Stimulated activated naive CD8-positive, alpha-beta T cell treated with anti-CD3 and anti-CD28 coated beads, Interleukin-15, amount 100 ng/mL, for 72 hours (primary cell): ENCODE measurements at places on chromosomes 1 and 21.

- peak; percentile 78 for DNase-seq
Observed at GRCh38 chr1:212566522-212567479, 41.8 kb upstream of the ATF3 start.

- peak; percentile 44 for DNase-seq
Observed at GRCh38 chr1:179079113-179079761, 2.6 kb upstream of the TOR3A start.

DNA sequence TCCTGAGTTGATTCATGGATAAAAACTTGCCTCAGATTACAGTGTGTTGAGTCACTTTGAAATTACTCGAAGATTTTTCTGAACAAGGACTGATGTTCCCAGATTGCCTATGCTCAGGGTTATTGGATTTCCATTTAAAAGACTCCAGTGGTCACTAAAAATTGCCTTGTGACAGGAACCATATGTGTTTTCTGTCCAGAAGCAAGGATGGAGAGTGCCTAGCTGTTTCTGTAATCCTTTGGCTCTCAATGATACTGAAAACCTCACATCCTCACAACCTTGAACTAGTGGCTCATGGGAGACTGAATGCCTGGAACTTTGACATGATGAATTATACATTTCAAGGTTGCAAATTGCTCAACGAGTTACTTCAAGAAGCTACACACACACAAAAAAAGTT lies 1271.8 kb downstream of the BRINP3 start:
- DNase-seq = no peak

- no peak for DNase-seq
Observed at GRCh38 chr1:176379626-176380339, 83.2 kb upstream of the PAPPA2 start.

GRCh38 chr1:79592707-79593106 lies 586.2 kb upstream of the ADGRL4 start:
- no peak for DNase-seq

DNA sequence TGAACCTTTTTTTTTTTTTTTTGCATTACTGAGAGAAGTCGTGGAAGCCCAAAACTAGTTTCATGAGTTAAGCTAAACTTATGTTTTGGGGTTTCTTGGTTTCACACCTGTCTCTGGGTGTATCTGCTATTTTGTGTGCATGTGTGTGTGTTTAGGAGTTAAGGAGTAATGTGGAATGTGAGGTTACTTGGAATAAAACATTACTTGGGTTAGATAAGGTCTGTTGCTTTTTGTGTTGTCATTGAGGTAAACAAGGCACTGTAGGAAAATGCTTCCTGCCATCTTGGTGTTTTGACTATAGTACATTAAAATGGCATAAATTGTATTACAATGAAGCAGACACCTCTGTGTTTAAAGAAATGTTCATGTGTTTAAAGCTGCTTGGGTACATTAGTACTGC lies 2.9 kb downstream of the TENT5C start:
- no peak for DNase-seq

DNA sequence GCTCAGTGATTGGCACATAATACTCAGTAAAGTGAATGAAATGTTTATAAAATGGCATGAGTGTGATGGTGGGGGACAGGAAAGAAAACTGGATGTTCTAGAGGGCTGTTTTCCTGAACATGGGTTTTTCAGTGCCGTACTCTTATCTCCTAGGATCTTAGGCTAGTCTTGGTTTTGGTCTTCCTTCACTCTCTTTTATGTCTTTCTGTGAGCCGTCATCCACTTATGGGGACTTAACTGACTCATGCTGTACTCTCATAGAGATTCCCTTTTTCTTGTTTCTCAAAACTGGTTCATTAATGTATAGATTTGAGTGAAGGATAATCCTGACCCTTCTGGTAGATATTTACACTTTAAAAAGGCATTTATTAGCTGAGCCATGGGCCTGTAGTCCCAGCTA lies 16.6 kb downstream of the AGO3 start:
- no peak for DNase-seq

DNA sequence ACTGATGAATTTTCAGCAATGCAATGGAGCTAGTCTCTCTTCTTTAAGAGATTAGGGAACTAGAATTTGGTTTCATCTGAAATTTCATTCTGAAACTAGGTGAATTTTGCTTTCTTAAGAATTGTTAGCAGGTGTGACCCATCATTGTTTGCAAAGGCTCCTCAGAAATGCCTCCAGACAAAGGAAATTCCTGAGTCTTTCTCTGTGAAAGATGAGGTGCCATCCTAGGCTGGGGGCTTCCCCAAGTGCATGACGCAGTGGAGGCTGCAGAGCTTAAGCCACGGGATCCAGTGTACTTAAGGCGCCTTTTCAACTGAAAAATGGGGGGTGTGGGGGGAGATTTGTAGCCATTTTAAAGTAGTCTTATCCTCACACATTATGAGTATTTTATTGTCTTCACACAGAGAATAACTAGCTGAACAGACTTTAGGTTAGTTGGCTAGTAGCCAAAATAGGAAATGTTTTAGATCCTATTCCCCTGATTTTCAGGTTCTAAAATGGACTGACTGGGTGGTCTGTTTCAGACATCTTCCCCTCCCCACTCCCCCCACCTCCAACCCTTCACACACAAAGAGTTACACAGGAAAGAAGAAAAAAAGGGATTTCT lies 202.0 kb downstream of the NFIA start:
- DNase-seq = no peak

- no peak for DNase-seq
Observed at GRCh38 chr1:169610108-169610507, 19.8 kb downstream of the SELP start.

DNA sequence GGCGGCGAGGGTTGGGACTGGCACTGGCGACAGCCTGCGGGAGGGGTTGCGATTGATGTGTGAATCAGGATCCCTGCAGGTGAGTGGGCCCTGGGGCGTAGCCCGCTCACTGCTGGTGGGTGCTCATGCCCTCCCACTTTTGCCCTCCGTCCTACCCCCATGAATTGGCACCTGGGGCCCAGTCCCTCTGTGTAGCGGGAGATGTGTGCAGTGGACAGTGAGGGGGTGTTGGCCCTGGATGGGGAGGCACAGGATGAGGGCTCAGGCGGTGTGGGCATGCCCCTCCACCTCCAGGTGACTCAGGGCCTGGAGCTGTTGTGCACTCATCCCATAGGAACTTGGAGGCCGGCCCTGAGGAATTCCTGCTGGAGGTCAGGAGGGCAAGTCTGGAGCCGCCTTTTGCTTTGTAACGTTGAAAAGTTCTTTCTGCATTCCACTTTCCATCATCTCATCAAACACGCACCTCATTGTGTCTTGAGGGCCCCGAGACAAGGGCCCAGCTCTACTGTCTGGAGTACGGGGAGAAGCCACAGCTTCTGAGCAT lies 3.0 kb downstream of the PEAR1 start:
- DNase-seq = no peak

DNA sequence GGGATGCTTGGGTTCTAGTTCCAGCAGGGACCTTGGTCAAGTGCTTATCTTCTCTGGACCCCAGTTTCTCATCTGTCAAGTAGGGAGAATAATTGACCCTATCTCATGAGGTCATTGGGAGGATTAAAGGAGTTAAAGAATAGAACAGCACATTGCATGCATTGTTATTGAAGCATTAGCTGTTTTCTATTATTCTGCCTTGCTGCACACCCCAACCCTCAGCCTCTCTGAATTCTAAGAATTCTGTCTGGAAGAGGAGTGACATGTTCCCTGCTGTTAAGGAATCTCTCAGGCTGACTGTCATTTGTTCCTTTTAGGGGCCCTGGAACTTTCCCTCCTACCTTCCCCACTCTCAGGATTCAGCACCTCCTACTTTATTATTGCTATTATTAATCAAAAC lies 73.9 kb downstream of the NENF start:
- no peak for DNase-seq

DNA sequence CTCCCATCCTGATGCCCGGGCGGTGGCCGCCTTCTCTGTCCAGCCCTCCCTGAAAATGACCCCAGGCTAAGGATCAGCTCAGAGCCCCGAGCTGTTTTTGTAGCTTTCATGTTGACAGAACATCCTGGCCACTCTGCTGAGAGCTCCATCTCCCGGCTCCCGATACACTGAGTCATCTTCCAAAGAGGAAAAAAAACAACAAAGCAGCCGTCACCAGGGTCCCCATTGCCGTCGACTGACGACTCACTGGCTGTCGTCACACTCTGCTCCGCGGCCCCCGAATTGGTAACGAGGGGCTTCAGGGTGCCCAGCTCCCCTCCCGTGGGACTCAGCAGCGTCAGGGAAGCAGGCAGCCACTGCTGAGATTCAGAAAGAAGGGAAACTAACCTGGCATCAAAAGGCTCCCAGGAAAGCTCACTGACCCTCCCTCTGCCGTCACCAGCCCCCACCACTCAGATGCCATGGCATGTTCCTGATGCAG lies 67.2 kb downstream of the CD46 start:
- no peak for DNase-seq

GRCh38 chr1:109668123-109668775 lies 392 bp downstream of the GSTM2 start:
- no peak for DNase-seq

DNA sequence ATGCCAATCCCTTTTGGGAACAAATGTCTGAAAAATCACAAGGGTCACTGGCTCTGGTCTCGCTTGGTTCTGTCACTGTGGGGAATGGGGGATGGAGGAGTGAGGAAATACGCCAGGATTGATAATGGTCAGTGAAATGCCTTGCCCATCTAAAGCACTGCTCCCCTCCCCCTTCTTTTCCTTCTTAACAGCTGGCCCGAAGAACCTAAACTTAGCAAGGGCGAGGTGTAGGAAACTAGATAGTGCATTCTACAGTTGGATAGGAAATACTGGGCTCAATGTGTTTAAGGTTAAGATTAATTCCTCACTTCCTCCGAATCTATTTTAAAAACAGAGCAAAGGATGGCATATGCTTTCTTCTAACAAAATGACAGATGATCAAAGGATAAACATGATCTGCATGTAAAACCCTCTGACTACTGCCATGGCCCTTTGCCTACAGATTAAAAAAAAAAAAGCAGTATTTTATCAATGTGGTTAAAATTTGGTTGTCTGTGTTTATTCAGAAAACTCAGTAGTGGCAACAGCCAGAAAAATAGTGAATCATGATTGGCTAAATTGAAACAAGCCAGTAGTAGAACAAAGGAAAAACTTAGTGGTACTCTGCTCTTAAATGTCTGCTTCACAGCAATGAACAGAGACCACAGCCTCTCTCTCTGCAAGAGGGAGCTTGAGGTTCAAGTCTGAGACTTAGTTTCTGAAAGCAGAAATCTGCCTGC lies 86.1 kb upstream of the VAV3 start:
- DNase-seq = no peak

- no peak for DNase-seq
Observed at GRCh38 chr1:226047495-226047894, 15.0 kb upstream of the H3-3A start.

DNA sequence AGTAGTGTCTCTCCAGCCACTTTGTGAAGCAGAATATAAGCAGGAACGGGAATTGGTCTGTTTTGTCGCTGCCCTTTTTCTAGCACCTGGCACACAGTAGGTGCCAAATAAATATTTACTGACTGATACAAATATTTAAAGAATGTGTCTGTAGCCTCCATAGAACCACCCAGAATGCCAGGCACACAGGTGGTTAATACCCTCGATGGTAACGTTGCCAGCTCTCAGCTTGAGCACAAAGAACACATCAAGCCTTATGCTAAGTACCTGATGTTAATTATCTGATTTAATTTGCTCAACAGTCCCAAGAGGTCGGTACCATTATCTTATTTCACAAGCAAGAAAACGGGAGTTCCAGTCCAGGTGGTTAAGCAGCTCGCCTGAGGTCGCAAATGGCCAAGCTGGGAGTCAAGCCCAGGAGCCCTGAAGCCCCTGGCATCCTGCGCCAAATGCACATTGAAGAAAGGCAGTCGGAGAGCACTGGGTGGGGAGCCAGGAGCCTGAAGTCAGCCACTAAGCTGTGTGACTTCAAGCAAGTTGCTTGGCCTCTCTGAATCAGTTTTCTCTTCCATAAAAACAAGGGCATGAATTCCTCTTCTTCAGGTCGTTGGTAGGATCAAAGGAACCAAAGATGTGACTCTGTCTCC lies 26.4 kb downstream of the HSPG2 start:
- no peak for DNase-seq

GRCh38 chr1:51296383-51297357 lies 33.7 kb downstream of the TTC39A start:
- peak; percentile 80 for DNase-seq

DNA sequence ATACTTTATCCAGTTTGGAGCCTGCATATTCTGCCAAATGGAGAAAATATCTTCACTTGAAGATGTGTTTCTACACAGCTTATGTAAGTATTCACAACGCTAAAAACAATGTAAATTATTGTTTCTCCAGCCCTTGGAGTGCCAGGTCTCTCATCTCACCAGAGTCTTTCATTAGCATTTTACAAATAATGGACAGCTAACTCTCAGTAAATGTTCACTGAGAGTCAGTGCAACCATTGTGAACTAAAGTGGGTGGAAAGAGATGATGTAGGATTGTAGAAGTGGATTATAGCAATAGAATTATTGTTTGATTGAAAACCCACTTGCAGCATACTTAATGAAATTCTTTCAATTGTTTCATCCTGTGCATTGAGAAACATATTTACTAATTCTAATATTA lies 8.3 kb upstream of the FAM177B start:
- no peak for DNase-seq

DNA sequence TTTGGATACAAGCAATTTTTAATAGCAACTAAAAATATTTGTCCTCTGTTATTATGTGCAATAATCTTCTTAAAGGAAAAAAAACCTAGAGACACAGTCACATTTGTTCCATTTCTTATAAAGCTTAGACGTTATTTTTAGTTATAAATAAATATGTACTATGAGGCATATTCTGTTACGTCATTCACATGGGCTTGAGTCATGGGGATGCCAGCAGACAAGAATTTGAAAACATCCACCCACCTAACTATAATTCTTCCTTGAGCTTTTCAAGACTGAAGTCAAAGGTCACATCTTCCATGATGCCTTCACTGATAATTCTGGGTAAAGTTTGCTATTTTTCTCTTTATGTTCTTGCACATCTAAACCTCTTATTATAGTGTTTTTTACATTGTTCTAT lies 268.8 kb downstream of the KCTD3 start:
- DNase-seq = no peak

- DNase-seq = no peak
Observed at GRCh38 chr1:110123224-110123623, 11.0 kb downstream of the UBL4B start.

GRCh38 chr1:29974316-29974724 lies 738.0 kb downstream of the PTPRU start:
- no peak for DNase-seq

DNA sequence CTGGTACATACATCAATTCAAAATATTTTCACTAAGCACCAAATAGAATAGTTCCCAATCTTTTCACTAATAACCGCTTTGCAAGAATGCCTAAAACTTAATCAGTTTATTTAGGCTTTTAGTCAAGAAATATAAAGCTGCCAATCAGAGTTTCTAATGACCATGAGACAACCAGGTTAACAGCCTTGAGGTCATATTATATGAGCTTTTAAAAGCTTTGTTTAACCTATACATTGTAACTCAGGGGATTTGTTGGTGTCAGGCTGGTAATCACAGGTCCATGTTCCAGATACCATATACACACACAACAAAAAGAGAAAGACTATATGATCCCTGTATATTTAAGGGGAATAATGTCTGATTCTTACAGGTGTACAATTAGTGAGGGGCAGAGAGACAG lies 246.2 kb upstream of the ADGRL2 start:
- DNase-seq = no peak

GRCh38 chr1:39317910-39318633 lies 113.6 kb downstream of the MACF1 start:
- DNase-seq = no peak

- DNase-seq = no peak
Observed at GRCh38 chr21:42161956-42162681, 56.8 kb upstream of the ABCG1 start.
